ENCODE measurements at places on chromosomes 4 and X. TPM values are rescaled to one million over a fixed set of nuclear protein-coding genes. Genes with fewer than 3 reads are reported as not detected.

DNA sequence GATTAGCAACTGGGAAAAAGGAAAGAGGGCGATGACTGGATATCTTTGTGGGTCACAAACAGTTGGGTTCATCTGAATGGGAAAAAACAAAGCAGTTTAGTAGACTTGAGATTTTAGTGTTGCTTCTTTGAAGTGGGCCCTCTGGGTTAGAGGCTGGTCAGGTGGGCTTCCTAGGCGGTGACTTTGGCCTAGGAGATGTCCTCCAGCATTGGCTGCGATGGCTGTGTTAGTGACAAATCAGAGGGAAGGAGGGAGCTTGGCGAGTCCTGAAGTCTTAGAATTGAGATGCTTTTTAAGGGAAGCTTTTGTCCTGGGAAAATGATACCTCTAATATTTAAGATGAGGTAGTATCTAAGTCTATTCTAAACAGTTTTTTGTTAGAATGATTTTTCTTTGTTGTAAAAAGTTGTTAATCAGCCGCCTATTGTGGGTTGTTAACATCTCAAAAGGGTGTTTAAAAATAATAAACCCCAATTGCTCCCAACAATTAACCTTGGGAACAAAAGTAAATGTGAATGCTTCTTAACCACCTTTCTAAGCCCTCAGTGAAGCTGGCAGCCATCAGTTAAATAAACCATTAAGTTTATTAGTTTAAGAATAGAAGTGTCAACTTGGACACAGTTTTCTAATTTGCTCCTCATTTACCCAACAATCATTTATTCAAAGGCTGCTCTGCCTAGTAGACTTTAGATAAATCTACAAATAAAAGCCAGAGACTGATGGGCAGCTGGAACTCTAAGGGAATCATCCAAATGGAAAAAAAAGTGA lies 31.7 kb downstream of the DLG3 start:
- peaks cover 8% of the 10 kb centered on the region for H3K36me3 ChIP-seq
- no peak for DNase-seq
- peak overlapping the region; percentile 94 for H3K27ac ChIP-seq
- no peak overlapping the region for H3K4me3 ChIP-seq
- peaks cover 65% of the 10 kb centered on the region for H3K4me1 ChIP-seq

GRCh38 chrX:97995834-97996233 lies 1112.1 kb downstream of the RPA4 start:
- H3K4me3 ChIP-seq, result no peak overlapping the region
- H3K27ac ChIP-seq, result no peak overlapping the region
- peaks cover 3% of the 10 kb centered on the region for H3K4me1 ChIP-seq
- no peak for DNase-seq

- DNase-seq, result no peak
- H3K27ac ChIP-seq, result no peak overlapping the region
- no peak overlapping the region for H3K4me3 ChIP-seq
- no peaks in the 10 kb centered on the region for H3K27me3 ChIP-seq
- H3K4me1 ChIP-seq, result peaks cover 8% of the 10 kb centered on the region
These were observed 3.2 kb downstream of the TDO2 start for GRCh38 chr4:155906554-155907247.

DNA sequence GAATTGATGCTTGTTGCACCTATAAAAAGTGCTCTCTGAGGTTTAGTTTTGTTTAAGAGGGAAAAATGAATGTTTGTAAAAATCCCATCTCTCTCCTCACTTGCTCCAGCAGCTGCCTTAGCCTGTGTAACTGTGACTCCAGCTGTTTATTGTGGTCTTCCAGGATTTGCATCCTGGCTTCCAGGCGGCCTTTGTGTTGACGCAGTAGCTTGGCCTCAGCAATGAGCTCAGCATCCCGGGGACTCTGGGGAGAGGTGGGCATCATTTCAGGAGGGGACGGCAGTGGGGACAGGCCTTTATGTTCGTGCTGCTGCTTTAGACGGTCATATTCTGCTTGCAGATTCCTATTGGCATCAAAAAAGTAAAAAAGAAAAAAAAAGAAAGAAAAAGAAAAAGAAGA lies 75.3 kb upstream of the FTHL17 start:
- H3K27ac ChIP-seq, result no peak overlapping the region
- no peak overlapping the region for H3K4me3 ChIP-seq
- H3K36me3 ChIP-seq, result peaks cover 23% of the 10 kb centered on the region
- H3K27me3 ChIP-seq, result no peaks in the 10 kb centered on the region
- H3K4me1 ChIP-seq, result no peaks in the 10 kb centered on the region
- no peak for DNase-seq

GRCh38 chr4:118356731-118357130 lies 3.9 kb upstream of the PRSS12 start:
- H3K36me3 ChIP-seq, result no peaks in the 10 kb centered on the region
- H3K4me1 ChIP-seq, result no peaks in the 10 kb centered on the region
- H3K27me3 ChIP-seq, result peaks cover 38% of the 10 kb centered on the region
- H3K27ac ChIP-seq, result no peak overlapping the region

DNA sequence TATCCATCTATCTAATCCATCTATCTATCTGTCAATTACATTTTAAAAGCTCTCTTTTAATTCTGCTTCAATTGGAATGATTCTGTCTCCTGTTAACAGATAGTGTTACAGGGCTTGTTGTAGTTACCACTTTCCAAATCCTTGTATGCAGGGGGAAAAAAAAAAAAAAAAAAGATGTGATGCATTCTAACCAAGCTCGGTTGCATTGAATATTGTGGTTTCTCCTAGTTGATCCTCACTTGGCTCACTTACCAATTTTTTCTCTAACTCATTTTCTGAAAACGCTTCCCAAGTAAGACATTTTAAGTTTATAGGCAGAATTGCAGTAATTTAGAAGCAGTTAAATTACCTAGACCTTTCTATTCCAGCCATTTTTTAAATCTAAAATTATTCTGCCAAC lies 327.9 kb upstream of the PITX2 start:
- H3K27me3 ChIP-seq, result no peaks in the 10 kb centered on the region
- no peak overlapping the region for H3K4me3 ChIP-seq
- H3K27ac ChIP-seq, result no peak overlapping the region
- H3K4me1 ChIP-seq, result peaks cover 7% of the 10 kb centered on the region

DNA sequence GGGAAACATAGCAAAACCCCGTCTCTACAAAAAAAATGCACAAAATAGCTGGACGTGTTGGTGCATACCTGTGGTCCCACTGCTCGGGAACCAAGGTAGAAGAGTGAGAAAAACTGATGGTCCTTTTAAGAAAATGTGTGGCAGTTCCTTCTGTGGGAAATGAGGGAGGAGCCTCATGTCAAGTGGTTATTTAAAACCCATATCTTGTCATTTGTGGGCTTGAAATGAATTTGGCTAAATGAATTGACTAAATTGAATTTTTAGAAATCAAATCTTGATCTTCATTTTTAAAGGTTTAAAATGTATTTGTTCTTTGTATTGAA lies 16.2 kb upstream of the LAMP2 start:
- H3K27me3 ChIP-seq, result no peaks in the 10 kb centered on the region
- no peak for DNase-seq
- peak overlapping the region; percentile 75 for H3K4me3 ChIP-seq
- H3K36me3 ChIP-seq, result peaks cover 1% of the 10 kb centered on the region
- H3K27ac ChIP-seq, result peak overlapping the region; percentile 96

- no peaks in the 10 kb centered on the region for H3K27me3 ChIP-seq
- H3K4me1 ChIP-seq, result peaks cover 10% of the 10 kb centered on the region
- H3K36me3 ChIP-seq, result no peaks in the 10 kb centered on the region
- H3K27ac ChIP-seq, result no peak overlapping the region
These were observed 100.0 kb upstream of the DIPK2B start for GRCh38 chrX:45300638-45301037.

DNA sequence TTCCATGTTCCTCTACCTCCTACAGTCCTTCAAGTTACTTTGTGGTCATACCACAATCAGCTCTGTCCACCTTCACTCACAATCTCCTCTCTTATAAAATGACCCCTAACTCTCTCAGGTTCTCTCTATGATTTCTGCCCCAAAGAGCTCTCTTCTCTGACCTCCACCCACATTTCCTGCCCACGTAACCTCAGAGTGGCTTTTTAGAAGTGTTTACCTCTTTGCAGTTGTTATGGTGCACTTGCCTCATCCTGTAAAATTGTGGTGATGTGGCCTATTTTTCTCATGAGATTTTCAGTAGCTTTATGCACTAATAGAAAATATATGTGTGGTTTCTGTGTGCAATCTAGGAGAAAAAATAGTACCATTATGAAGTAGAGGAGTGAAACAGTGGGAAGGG lies 215.8 kb downstream of the PACRGL start:
- no peak overlapping the region for H3K27ac ChIP-seq
- no peak overlapping the region for H3K4me3 ChIP-seq
- H3K36me3 ChIP-seq, result no peaks in the 10 kb centered on the region
- DNase-seq, result no peak
- H3K4me1 ChIP-seq, result peaks cover 6% of the 10 kb centered on the region

GRCh38 chr4:153758136-153758535 lies 1.7 kb downstream of the RNF175 start:
- peaks cover 2% of the 10 kb centered on the region for H3K4me1 ChIP-seq
- H3K4me3 ChIP-seq, result peak overlapping the region; percentile 67
- no peaks in the 10 kb centered on the region for H3K36me3 ChIP-seq
- no peak for DNase-seq

DNA sequence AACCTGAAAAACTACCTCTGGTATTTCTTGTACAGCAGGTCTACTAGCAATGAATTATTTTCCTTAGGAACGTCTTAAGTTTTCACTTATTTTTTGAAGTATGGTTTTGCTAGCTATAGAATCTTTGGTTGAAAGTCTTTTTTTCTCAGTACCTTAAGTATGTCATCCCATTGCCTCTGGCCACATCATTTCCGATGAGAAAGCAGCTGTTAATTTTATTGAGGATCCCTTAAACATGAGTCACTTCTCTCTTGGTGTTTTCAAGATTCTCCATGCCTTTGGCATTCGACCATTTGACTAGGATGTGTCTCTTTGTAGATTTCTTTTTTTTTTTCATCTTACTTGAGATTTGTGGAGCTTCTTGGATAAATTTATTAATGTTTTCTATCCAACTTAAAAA lies 803.8 kb upstream of the AMOT start:
- no peak for DNase-seq
- no peaks in the 10 kb centered on the region for H3K4me1 ChIP-seq
- H3K4me3 ChIP-seq, result no peak overlapping the region
- H3K27me3 ChIP-seq, result no peaks in the 10 kb centered on the region

GRCh38 chrX:123504630-123505270 lies 228.1 kb downstream of the THOC2 start:
- no peak overlapping the region for H3K27ac ChIP-seq

DNA sequence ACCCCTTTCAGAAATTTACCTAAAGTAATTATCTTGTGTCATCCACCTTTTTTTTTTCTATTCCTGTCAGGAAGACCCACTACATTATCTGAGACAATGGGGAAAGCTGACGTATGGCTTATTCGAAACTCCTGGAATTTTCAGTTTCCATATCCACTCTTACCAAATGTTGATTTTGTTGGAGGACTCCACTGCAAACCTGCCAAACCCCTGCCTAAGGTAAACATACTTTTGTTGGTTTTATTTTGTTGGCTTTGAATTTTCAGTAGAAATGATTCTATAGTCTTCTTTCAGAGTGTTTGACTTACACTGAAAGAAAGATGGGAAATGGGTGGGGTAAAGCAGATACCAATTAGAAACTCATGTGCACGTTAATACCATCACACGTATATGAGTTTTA lies 2.2 kb downstream of the UGT2B7 start:
- no peak overlapping the region for H3K4me3 ChIP-seq
- no peak for DNase-seq
- H3K36me3 ChIP-seq, result peaks cover 4% of the 10 kb centered on the region
- H3K27me3 ChIP-seq, result no peaks in the 10 kb centered on the region
- H3K27ac ChIP-seq, result peak overlapping the region; percentile 69

DNA sequence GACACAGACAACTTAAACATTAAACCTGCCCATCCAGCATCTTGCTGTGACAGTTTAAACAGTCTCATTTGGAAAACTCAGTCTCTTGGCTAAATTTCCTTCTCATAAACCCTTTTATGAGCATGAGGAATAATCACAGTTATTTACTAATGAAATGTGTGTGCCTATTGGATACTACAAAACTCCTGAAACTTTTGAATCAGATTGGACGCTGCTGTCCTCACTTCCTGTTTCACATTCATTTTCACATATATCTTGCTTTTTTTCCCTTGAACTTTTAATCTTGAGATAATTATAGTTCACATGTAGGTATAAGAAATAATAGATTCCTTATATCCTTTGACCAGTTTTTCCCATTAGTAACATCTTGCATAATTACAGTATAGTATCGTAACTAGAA lies 111.7 kb downstream of the CDKL5 start:
- H3K27me3 ChIP-seq, result no peaks in the 10 kb centered on the region
- H3K27ac ChIP-seq, result no peak overlapping the region
- no peak overlapping the region for H3K4me3 ChIP-seq
- no peaks in the 10 kb centered on the region for H3K4me1 ChIP-seq
- peaks cover 12% of the 10 kb centered on the region for H3K36me3 ChIP-seq

- H3K27ac ChIP-seq, result no peak overlapping the region
- peaks cover 11% of the 10 kb centered on the region for H3K36me3 ChIP-seq
- H3K4me3 ChIP-seq, result no peak overlapping the region
- no peaks in the 10 kb centered on the region for H3K27me3 ChIP-seq
These were observed 2.6 kb upstream of the ZNF674 start for GRCh38 chrX:46547857-46548256.

DNA sequence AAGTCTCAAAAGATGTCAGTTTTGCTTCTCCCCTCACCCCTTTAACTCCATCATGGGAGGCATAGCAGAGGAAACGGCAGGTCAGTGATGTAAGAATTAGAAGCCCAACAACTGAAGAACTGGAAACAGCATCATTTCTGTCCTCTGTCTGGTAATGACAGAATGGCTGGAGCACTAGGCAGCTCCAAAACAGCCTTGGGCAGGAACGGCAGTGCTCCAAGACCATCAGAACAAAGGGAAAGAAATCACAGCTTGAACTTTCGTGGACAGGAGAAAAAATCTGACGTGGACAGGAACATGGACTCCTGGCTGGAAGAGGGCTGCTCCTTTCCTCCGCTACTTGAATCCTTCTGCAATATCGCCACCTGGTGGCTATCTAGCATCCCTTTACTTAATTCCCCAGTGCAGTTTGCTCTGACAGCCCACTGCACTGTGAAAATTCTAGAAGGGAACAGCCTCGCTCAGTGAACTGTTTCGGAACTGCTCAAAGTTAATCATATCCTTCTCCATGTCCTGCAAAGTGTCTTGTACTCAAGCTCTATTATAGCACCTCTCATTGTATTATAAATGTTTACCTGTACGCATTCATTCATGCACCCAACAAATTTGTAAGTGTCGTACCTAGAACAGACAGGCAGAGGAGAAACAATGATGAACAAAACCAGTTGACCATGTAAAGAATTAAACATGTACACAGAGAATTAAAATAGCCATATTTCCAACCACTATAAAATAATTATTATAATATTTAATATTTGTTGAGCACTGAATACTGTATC lies 20.4 kb downstream of the SLC25A53 start:
- no peaks in the 10 kb centered on the region for H3K27me3 ChIP-seq
- H3K4me3 ChIP-seq, result peak overlapping the region; percentile 64
- H3K4me1 ChIP-seq, result no peaks in the 10 kb centered on the region
- H3K27ac ChIP-seq, result no peak overlapping the region
- no peaks in the 10 kb centered on the region for H3K36me3 ChIP-seq

GRCh38 chr4:38454284-38454683 lies 209.7 kb upstream of the KLF3 start:
- H3K27ac ChIP-seq, result no peak overlapping the region
- no peak for DNase-seq
- peaks cover 18% of the 10 kb centered on the region for H3K4me1 ChIP-seq
- H3K4me3 ChIP-seq, result no peak overlapping the region
- H3K36me3 ChIP-seq, result peaks cover 4% of the 10 kb centered on the region

Gene FANCB
- 8.0 TPM for total RNA-seq

Gene CSTF2
- total RNA-seq, result 20.2 TPM

Gene ADAM29
- not detected for total RNA-seq

Gene RTL3
- total RNA-seq, result not detected

Gene ADH1A
- total RNA-seq, result 5.6 TPM

Gene DAPP1
- not detected for total RNA-seq

Gene TLR1
- 3.1 TPM for total RNA-seq

Gene BMX
- not detected for total RNA-seq

Gene MFSD8
- total RNA-seq, result 32.6 TPM

Gene CCNQ
- 19.2 TPM for total RNA-seq

Gene CT47C1
- not detected for total RNA-seq

Gene PRSS12
- total RNA-seq, result 4.6 TPM

All from progenitor cell of endocrine pancreas (in vitro differentiated cells).